ENCODE measurements at places on chromosomes 5 and 9.

GRCh38 chr5:90095292-90096060, 314.1 kb downstream of the CETN3 start:
- no peak for DNase-seq

DNA sequence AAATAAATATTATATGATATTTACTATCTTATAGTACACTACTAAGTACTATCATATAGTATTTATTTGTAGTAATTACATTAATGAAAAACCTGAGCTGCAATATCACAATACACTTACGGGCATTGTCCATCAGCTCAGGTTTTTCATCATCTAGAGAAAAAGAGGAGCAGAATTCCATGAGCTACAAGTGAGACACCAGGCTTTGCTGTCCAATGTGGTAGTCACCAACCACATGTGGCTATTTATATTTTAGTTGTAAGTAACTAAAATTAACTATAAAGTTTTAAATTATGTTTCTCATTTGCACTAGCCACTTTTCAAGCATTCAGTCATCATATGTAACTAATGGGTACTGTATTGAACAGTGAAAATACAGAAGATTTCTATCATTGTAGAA, 13.8 kb upstream of the NRG2 start:
- no peak for DNase-seq

- DNase-seq: no peak
Measured at GRCh38 chr9:16133556-16134227, 580.8 kb downstream of the CCDC171 start.

DNA sequence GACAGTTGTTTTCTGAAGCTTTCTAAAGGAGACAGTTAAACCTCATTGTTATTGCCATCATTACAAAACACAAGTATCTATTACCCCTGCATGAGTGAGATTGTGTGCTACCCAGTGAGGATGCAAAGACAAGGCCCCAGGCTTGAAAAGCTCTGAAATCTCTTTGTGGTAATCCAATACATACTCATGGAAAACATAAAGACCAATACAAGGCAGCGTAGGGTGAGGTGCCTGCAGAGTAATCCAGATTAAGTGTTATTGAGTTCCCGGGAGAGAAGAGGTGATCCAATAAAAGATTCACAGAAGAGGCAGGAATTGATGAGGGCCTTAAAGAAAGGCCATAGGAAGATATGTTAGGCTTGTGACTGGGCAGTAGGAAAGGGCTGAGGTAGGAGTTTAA, 150.1 kb downstream of the MEF2C start:
- no peak for DNase-seq

- DNase-seq: no peak
Measured at GRCh38 chr5:170228762-170229435, 3.9 kb upstream of the C5orf58 start.

- no peak for DNase-seq
Measured at GRCh38 chr5:137596941-137597340, 97.8 kb upstream of the SPOCK1 start.

Measured in stimulated activated CD4-positive, alpha-beta T cell treated with anti-CD3 and anti-CD28 coated beads, Interleukin-1b, Interleukin-23, amount 100 ng/mL, for 24 hours (primary cell).